ENCODE measurements at places on chromosomes 11 and 22. TPM values are rescaled to one million over a fixed set of nuclear protein-coding genes. Genes with fewer than 3 reads are reported as not detected.

The SLCO2B1 gene
- total RNA-seq, result not detected

GRCh38 chr22:42946546-42947198, 68.3 kb downstream of the PACSIN2 start:
- peak overlapping the region; percentile 87 for H3K27ac ChIP-seq
- H3K36me3 ChIP-seq, result no peaks in the 10 kb centered on the region
- no peak overlapping the region for H3K4me3 ChIP-seq
- H3K4me1 ChIP-seq, result peaks cover 60% of the 10 kb centered on the region
- DNase-seq, result no peak
- no peaks in the 10 kb centered on the region for H3K27me3 ChIP-seq

DNA sequence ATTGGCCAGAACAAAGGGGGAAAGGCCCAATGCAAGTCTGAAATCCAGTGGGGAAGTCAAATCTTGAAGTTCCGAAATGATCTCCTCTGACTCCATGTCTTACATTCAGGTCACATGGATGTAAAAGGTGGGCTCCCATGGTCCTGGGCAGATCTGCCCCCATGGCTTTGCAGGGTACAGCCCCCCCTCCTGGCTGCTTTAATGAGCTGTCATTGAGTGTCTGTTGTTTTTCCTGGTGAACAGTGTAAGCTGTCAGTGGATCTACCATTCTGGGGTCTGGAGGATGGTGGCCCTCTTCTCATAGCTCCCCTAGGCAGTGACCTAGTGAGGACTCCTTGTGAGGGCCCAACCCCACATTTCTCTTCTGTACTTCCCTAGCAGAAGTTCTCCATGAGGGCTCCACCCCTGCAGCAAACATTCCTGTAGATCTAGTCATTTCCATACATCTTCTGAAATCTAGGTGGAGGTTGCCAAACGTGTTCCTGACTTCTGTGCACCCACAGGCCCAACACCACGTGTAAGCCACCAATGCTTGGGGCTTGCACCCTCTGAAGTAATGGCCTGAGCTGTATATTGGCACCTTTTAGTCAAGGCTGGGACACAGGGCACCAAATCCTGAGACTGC, 9.3 kb downstream of the CARD18 start:
- H3K4me3 ChIP-seq, result no peak overlapping the region
- no peaks in the 10 kb centered on the region for H3K27me3 ChIP-seq
- H3K4me1 ChIP-seq, result no peaks in the 10 kb centered on the region
- H3K36me3 ChIP-seq, result peaks cover 26% of the 10 kb centered on the region
- no peak overlapping the region for H3K27ac ChIP-seq

GRCh38 chr11:17015627-17016126, 1.5 kb upstream of the PLEKHA7 start:
- no peak for DNase-seq
- no peaks in the 10 kb centered on the region for H3K36me3 ChIP-seq
- peaks cover 20% of the 10 kb centered on the region for H3K27me3 ChIP-seq
- no peak overlapping the region for H3K27ac ChIP-seq
- H3K4me1 ChIP-seq, result peaks cover 11% of the 10 kb centered on the region

DNA sequence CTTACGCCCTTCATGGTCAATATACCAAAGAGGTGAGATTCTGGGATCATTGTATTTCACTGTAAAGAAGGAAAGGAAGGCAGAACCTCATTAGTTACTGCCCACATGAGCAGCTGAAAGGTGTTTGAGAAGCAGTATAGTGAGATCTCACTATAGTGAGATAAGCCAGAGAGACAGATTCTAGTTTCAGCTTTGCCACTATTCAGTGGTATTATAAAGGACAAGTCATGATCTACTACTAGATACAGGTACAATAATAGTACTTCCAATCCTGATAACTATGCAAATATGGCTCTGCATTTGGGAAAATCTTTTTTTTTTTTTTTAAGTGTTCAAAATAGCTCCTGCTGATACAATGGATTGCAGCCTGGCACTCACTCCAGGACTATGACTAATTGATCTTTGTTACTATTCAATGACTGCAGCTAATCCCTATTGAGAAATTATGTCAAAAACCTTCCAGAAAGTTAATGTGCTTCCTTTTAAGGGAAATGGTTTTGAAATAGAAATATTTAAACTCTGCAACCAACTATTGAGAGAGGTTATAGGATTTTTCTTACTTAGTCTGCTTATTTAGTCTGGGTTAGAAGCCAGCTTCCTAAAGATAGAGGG, 8.3 kb upstream of the DLAT start:
- no peak overlapping the region for H3K27ac ChIP-seq
- no peak for DNase-seq
- H3K36me3 ChIP-seq, result peaks cover 17% of the 10 kb centered on the region
- H3K4me1 ChIP-seq, result no peaks in the 10 kb centered on the region
- no peaks in the 10 kb centered on the region for H3K27me3 ChIP-seq
- H3K4me3 ChIP-seq, result no peak overlapping the region

GRCh38 chr11:12224537-12224893, 114.1 kb downstream of the MICAL2 start:
- no peak for DNase-seq
- peaks cover 15% of the 10 kb centered on the region for H3K4me1 ChIP-seq
- H3K36me3 ChIP-seq, result no peaks in the 10 kb centered on the region
- H3K27ac ChIP-seq, result peak overlapping the region; percentile 28
- no peaks in the 10 kb centered on the region for H3K27me3 ChIP-seq
- no peak overlapping the region for H3K4me3 ChIP-seq

DNA sequence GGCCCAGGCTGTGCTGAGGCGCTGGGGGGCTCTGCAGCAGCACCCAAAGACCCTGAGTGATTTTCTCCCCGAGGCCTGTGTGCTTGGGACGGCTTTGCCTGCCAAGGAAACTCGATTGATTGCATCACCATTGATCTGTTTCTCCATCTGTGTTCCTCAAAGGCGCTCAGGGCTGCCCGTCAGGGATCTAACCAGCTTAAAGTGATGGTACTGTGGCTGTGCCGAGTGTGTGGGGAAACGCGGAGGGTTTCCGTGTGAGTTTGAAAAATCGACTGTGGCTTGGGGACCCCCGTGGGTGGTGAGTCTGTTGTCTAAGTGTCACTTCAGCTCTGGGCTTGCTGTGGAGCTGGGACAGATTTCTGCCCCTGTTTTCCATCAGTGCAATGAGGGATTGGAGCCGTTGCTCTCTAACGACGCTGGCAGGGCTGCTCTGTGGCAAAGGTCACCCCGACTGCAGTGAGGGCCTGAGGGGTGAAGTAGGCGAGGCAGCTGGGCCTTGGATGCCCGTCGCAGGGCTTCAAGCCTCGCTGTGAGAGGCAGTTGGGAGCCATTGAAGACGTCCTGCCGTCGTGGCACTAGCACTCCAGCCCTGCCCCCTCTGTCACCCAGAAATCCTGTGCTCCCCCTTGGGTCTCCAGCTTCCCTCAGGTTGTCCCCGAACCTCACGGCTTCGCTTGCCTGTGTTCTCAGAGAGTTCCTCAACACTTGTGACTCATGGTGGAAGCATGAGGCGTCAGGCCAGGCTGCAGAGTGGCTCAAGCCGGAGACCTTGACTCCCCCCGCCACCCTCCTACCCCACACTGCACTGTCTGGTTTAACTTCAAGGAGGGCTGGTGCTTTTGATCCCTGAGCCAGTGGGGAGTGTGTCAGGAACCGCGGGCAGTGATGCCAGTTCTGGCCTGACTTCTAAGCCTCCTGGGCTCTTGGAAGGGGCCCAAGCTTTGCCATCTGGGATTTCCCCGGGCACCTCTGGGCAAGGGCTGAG, 21.8 kb downstream of the CACNA1I start:
- H3K27me3 ChIP-seq, result peaks cover 13% of the 10 kb centered on the region
- no peak for DNase-seq
- peaks cover 3% of the 10 kb centered on the region for H3K4me1 ChIP-seq
- H3K36me3 ChIP-seq, result no peaks in the 10 kb centered on the region
- H3K4me3 ChIP-seq, result no peak overlapping the region

DNA sequence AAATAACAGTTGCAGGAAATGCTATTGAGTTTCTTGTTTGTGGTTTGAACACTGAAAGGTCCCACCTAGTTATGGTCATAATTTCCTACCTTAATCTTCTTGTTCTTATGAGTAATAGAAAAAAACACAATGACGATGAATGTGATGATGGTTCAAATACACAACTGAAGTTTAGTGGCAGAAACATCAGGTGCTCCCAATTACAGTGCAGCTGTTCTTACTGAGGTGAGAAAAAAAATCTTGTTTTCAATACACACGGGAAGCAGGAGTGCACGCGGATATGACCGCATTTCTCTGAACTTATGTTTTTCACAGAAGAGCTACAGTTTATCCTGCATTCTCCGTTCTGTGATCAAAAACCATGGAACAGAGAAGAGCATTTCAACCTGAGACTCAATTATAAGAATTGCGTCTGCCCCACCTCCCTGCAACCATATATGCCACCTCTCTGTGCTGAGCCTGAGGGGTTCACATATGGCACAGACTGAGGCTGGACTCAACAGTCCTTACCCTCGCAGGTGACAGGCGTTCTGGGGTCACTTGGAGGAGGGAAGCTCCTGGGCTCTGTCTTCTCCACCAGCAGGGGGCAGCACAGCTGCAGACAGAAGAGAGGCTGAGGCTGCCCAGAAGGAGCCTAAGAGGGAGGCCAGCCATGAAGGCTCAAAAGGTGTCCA, 99.7 kb upstream of the IGLL5 start:
- DNase-seq, result no peak
- H3K27me3 ChIP-seq, result peaks cover 76% of the 10 kb centered on the region
- no peaks in the 10 kb centered on the region for H3K4me1 ChIP-seq
- no peak overlapping the region for H3K27ac ChIP-seq
- no peaks in the 10 kb centered on the region for H3K36me3 ChIP-seq

The TRPM5 gene
- 7.2 TPM for total RNA-seq

DNA sequence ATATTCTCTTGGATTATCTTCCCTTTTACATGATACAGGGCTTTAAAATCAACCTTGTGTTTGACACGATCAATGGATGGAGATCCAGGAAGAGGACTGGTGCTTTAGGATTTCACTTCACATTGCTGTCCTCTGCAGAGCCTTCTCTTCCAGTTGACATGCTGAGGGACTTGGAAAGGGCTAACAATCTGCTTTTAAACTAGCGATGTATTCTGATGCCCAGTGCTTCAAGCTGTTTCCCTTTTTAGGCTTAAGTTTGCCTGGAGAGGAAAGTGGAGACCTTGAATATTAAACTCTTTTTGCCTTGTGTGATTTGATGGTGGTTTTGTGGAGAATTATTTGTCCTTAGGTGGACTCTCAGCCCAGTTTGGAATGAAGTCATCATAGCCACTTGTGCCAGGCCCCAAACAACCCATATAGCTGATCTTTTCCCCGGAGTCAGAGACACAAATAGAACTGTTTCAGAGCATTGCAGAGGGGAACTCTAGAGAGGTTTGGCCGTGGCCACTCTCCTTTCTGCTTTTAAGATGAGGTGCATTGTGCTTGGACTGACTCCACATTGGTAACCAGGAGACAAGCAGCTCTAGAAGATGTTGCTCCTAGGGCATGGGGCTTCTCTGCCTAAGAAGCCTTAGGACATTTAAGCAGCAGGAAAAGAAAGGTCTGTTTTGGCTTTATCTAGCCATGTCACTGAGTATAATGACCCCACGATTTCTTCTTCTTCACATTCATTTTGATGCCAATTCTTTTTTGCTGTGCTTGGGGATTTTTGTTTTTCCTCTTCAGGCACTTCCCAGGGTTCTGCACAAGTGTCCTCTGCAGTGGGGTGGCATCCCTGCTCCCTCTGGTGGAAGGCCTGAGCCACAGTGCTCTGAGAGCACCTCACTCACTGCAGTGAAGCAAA, 152.8 kb downstream of the NCAM1 start:
- no peaks in the 10 kb centered on the region for H3K27me3 ChIP-seq
- no peaks in the 10 kb centered on the region for H3K36me3 ChIP-seq
- DNase-seq, result peak; percentile 61
- H3K4me3 ChIP-seq, result no peak overlapping the region
- H3K4me1 ChIP-seq, result peaks cover 8% of the 10 kb centered on the region

- H3K27ac ChIP-seq, result no peak overlapping the region
- no peak for DNase-seq
- H3K4me1 ChIP-seq, result no peaks in the 10 kb centered on the region
- no peak overlapping the region for H3K4me3 ChIP-seq
Observed at GRCh38 chr11:15933886-15934625, 422.3 kb downstream of the SOX6 start.

The LIPT2 gene
- 9.1 TPM for total RNA-seq

- no peaks in the 10 kb centered on the region for H3K27me3 ChIP-seq
- no peaks in the 10 kb centered on the region for H3K36me3 ChIP-seq
- DNase-seq, result no peak
- H3K27ac ChIP-seq, result no peak overlapping the region
- H3K4me1 ChIP-seq, result no peaks in the 10 kb centered on the region
Observed at GRCh38 chr11:19756675-19757475, 44.2 kb downstream of the NAV2 start.

GRCh38 chr11:69867076-69868005, 48.1 kb upstream of the FGF3 start:
- no peak overlapping the region for H3K4me3 ChIP-seq
- no peaks in the 10 kb centered on the region for H3K36me3 ChIP-seq
- DNase-seq, result no peak

DNA sequence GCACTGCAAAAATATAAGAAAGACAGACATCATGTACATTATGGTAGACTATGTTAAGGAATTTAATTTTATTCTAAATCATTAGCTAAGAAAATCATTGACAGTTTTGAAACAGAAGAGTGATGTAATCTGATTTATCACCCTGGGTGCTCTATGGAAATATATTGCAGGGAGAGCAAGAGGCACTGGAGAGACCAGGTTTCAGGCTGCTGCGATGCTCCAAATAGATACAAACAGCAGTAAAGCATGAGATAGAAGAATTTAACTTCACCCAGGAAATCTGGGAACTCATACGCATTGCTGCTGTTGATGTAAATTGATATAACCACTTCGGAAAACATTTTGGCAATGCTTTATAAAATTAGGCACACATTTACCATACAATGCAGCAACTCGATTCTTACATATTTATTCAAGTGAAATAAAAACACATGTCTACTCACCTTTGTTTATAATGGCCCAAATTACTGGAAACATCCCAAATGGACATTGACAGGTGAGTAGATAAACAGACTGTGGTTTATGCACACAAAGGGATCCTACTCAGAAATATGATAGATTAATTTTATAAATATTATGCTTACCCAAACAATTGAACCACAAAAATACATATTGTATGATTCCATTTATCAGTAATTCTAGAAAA, 535.1 kb upstream of the CHORDC1 start:
- H3K27me3 ChIP-seq, result no peaks in the 10 kb centered on the region
- peaks cover 3% of the 10 kb centered on the region for H3K4me1 ChIP-seq
- H3K27ac ChIP-seq, result no peak overlapping the region
- H3K36me3 ChIP-seq, result no peaks in the 10 kb centered on the region

- no peak for DNase-seq
- no peak overlapping the region for H3K4me3 ChIP-seq
- H3K27ac ChIP-seq, result no peak overlapping the region
- peaks cover 2% of the 10 kb centered on the region for H3K36me3 ChIP-seq
- H3K27me3 ChIP-seq, result no peaks in the 10 kb centered on the region
- peaks cover 5% of the 10 kb centered on the region for H3K4me1 ChIP-seq
Observed at GRCh38 chr11:107172996-107173395, 154.7 kb upstream of the GUCY1A2 start.

GRCh38 chr22:35649636-35650250, 1.5 kb downstream of the APOL6 start:
- H3K36me3 ChIP-seq, result peaks cover 1% of the 10 kb centered on the region
- no peak overlapping the region for H3K27ac ChIP-seq
- peaks cover 15% of the 10 kb centered on the region for H3K4me1 ChIP-seq
- DNase-seq, result no peak
- H3K27me3 ChIP-seq, result no peaks in the 10 kb centered on the region

The GLYATL2 gene
- total RNA-seq, result not detected

The APBB1 gene
- 62.4 TPM for total RNA-seq

The PHOX2A gene
- total RNA-seq, result not detected

Data from mesothelial cell of epicardium (in vitro differentiated cells).